Large intestine (tissue), 12 donors: ENCODE measurements at places on chromosomes 3 and 15.

DNA sequence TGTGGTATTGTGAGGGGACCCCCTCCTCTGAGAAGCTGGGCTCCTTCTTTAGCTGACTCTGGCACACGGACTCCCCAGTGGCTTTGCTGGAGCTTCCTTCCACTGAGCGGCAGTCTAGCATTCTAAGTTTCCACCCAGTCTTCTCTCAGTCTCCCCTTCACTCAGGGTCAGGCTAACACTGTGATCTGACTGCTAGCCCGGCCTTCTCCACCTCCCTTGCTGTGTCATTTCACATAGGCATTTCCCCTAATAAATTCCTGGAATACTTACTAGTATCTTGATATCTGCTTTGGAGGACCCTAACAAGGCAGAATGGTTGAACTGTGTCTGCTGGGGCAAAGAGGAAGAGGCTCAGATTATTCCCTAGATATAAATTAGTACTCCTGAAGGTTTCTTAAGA, 106.2 kb upstream of the THBS1 start:
- DNase-seq = no peak

- peak; percentile 37 for DNase-seq
These were observed 4.2 kb upstream of the WNT5A start for GRCh38 chr3:55491296-55491816.

GRCh38 chr3:75049533-75049932, 435.1 kb upstream of the CNTN3 start:
- DNase-seq = no peak

GRCh38 chr15:54810496-54810895, 386.2 kb downstream of the RSL24D1 start:
- no peak for DNase-seq

GRCh38 chr3:149957361-149958125, 13.2 kb downstream of the PFN2 start:
- DNase-seq = peak; percentile 78

DNA sequence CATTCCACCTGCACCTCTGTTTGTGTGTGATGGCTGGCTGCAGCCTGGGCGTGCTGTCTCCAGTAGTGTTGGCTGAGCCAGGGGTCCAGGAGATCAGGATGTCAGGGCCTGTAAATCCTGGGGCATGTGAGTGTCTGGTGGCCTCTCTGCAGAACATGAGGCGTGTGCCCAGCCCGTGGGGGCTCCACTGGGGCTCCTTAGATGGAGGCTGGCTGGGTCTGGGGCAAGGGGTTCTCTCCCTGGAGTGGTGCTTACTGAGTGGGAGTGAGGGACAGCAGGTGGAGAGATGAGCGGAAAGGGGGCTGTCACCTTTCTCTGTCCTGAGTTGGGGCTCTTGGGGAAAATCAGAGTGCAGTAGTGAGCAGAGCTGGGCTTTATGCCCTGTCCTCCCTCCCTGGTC, 152.2 kb downstream of the CHDH start:
- DNase-seq = no peak

GRCh38 chr15:92883163-92883875, 16.8 kb upstream of the CHD2 start:
- DNase-seq = peak; percentile 43

DNA sequence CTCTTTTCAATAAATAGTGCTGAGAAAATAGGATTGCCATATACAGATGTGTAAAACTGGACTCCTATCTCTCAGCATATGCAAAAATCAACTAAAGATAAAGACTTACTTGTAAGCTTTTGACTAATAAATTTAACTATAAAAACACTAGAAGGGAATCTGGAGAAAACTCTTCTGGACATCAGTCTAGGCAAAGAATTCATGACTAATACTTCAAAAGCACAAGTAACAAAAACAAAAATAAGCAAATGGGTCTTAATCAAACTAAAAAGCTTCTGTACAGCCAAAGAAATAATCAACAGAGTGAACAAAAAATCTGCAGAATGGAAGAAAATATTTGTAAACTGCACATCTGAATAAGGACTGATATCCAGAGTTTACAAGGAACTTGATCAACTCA, 1122.2 kb downstream of the TBL1XR1 start:
- no peak for DNase-seq

DNA sequence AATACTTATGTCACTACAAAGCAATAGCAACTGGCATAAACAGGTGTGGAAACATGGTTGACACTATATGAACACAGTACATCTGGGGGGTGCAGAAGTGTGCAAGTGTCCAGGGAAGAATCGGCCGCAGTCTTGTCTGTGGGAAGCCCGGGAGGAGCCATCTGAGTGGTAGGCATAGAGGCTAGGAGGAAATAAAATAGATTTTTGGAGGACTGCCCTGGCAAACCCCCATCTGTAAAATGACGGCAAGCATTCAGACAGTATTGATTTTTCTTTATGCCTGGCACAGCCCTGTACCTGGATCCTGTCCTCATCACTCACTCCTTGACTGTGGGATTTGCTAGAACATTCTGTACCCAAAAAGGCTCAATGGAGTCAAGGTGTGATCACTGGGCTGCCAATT, 31.3 kb downstream of the THSD4 start:
- no peak for DNase-seq
